ENCODE measurements at places on chromosomes 12 and 14.

DNA sequence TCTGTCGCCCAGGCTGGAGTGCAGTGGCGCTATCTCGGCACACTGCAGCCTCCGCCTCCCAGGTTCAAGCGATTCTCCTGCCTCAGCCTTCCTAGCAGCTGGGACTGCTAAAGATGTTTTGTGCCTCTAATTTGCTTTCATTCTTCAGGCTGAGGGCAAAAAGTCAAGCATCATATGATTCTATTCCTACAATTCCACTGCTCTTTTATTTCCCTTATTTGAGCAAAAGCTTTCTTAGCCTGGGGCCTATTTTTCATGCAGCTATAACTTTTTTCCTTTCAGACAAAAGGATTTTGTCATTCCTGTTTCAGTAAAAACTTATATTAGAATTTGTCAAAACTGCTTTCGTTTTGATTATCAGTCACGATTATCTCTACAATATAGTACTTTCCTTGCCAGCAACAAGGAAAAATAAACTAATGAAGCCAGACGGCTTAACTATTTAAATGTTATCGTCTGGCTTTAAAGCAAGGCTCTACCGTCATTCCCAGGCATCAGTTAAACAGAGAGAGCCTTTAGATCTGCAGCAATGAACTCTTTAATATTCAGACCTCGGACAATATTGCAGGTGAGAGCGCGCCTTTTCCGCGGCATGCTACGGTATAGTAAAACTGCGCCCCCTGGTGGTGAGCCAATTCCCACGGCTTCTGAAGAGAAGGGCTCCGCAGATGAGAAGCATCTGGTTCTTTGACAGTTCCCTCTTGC is 1.4 kb upstream of the SLC2A13 start:
- peak; percentile 95 for DNase-seq

DNA sequence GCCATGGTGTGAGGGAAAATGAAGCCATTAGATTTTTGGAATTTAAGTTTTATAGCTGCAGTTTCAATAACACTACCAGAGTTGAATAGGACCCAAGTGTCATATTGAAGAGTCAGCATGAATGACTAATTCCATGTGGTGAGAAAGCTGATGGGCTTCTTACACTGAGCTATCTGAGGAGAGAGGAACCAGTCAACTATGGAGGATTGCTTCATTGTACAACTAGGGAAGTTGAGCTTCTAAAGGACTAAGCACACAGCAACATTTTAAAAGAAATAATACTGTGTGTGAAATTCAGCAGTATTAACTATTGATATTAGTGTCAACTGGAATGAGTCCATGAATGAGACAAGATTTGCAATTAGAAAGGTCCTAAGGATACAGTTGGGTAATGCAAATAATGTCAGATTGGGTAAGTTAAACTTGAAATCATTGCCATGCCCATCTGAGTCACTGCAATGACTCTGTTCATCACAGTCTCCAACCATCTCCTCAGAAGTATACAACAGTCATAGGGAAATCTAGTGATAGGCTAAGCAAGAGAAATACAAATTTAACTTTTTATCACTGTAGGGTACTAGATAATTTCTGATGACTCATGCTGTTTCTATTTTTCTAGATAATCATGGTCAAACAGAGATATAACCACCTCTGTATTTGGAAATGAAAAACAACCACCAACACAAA is 394.2 kb downstream of the FSCB start:
- DNase-seq, result no peak

GRCh38 chr14:75832621-75833297 is 149.0 kb downstream of the TGFB3 start:
- peak; percentile 53 for DNase-seq

DNA sequence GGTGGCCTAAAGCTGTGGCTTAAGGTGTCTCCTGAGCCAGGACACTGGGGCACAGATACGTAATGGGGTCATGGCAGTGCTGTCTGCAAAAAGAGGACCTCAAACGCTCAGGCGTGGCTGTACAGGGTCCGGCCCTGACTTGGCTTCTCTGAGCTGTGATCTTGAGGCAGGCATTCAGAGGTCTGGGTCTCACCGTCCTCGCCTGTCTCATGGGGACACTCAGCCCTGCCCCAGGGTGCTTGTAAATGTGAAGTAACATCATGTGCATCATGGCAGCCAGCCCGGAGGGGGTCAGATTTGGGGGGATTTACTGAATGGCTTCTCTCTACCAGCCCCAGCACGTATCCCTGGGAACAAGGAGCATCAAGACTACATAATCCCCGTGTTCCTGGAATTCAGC is 28.8 kb downstream of the DIO3 start:
- DNase-seq, result no peak

DNA sequence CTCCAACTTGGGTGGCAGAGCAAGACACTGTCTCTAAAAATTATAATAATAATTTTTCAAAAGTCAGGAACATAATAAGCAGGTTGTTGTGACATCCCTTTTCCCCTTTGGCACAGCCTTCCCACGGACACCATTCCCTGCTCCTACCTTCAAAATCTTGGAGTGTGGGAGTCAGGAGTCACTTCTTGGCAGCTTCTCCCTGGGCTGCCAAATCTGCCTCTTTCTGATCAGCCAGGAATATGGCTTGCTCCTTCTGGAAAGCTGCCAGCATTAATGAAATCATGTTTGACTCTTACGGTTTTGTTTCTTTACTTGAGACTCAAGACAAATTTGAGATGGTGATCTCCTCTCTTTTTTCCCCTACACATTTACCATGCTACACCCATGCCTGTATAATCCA is 391.4 kb upstream of the SYT1 start:
- no peak for DNase-seq

DNA sequence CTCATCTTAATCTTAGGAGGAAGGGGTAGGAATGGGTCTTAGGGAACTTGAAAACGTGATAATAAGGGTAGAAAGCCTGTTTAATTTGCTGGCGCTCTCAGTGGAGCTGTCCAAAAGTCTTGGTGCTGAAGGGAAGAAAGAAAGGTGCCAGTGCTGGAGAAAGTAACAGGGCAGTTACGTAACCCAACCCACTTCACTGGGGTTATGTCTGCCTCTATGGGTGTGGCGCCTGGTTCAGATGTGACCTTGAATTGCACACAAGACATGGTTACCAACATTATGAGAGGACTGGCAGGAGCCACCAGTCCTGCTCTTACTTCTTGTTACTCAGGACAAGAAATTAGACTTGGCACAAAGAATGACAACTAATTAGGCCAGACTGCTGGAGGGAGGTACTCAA is 18.6 kb upstream of the GPATCH2L start:
- no peak for DNase-seq

DNA sequence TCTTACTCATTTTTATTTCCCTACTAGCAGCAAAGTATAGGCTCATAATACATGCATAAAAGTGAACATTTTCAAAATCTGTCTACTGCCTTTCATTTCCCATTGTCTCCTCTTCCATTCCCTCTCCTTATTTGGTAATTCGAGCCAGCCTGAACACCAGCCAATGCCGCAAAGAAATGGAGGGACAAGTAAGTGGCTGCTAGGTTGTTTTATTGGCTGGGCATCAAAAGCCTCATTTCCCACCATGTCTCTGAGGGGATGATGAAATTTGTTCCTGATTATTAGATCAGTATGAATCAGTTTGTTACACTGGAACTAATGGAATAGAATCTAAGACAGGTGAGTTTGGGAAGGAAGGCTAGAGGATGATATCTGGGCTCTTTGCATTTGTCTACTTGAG is 143.5 kb downstream of the KCNA5 start:
- no peak for DNase-seq

DNA sequence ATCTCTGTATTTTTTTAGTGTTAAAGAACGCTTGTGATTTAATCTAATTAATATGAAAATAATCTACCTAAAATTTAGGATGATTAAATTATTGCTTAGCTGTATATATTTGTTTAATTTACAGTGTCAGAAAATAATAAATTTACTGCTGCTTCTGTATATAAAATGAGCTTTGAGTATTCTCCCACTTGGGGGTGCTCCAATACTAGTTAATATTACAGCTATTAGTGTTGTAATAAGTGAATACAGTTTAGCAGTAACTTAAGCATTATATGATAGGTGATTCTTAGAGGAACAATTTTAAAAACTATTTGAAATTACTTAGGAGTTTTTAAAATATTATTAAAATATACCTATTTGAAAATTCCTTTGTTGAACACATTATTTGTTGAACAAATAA is 62.2 kb downstream of the PAPOLA start:
- DNase-seq, result no peak

- DNase-seq, result no peak
Observed at GRCh38 chr12:50157259-50157658, 9.9 kb downstream of the CERS5 start.

DNA sequence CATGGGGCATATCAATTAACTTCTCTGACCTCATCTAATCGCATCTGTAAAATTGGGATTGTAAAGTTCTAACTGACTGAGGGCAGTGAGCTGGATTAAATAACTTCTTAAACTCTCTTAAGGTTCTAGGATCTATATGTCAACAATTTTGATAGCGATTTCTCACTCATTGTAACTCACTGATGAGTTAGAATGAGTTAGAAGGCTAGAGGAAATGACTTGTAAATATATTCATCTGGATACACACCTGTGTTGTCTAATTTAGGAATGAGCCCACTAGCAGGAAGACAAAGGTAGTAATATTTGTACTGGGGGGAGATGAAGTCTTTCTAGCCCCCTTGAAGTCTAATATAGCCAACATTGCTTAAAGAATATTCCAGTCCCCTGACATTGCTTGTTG is 46.3 kb upstream of the CERS5 start:
- no peak for DNase-seq

DNA sequence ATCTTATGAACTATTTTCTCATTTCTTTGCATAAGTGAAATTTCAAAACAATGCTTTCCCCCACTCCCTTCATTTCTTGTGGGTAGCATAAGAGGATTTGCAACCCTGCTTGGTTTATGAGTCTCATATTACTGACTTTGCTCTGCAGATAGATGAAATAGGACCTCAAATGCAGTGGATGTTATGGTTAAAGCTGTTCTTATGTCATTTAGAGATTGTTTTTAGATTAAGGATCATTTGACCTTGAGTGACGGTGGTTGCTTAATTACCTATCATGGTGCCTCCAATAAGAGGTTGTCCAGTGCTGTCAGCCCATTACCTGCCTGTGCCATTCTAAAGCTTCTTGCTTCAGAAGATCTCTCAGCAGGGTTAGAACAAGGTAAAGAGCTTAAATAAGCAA is 351.4 kb upstream of the ATP2B1 start:
- no peak for DNase-seq

DNA sequence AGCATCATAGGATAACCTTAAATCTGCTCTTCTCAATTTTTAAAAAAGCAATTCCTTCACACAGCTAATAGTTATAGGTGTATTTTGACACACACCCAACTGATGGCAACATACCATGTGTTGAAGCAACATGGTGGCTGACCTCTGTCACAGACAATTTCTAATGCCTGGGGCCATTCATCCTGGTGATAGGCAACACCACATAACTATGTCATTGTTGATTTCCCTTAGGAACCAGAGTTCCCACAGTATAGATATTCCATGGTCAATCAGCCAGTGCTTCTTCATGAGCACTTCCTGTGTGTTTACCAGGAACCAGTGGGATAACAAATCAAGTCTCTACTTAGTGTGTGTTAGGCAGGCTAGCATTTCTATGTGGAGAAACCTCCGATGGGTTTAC is 88.3 kb downstream of the FIGNL2 start:
- DNase-seq, result no peak

GRCh38 chr12:14802247-14802646 is 1.0 kb downstream of the WBP11 start:
- no peak for DNase-seq

DNA sequence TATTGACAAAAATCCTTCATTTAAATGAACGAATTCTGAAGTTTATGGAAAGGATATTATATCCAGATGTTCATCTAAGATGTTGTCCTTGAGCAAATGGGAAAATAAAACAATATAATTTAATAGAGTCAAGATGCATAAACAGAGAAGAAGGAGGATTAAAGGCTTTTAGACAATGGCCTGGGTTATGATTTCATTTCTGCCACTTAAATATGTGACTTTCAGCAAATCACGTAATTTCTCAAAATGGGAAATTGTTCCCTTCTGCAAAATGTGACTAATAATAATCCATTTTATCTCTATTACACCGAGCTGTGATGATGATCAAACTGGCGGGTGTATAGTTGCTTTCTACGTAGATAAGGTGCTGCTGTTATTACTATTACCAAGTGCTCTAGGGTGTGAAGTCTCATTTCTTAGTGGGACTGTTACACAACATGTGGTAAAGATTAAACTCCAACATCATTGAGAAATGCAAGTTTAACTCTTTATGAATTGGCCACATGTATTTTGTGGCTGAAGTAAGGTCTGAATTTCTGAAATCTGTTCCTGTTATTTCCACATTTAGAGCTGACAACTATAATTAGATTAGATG is 157.0 kb downstream of the MYRFL start:
- DNase-seq, result no peak

DNA sequence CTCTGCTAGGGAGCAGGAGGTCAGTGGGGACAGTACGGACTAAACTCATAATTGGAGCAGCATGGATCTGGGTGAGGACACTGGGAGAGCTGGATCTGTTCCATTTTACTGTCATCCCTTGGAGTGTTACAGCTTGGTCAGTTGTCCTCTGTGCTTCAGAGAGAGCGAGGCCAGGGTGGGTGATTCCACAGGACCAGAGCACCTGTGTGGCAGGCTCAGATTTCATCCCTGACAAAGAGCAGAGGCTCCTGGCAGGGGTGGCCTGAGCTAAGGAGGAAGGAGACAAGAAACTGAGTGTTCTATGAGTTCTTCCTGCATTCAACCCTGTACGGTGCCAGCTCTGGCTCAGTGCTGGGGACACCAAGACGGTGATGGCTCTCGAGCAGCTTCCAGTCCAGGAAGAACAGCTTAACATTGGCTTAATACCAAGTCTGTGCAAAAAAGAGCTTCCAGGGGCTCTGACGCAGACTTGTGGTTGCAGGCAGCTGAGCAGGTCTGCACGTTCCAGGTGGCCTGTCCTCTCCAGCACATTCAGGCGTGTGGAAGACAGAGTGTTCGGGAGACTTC is 8.4 kb upstream of the PGF start:
- no peak for DNase-seq

DNA sequence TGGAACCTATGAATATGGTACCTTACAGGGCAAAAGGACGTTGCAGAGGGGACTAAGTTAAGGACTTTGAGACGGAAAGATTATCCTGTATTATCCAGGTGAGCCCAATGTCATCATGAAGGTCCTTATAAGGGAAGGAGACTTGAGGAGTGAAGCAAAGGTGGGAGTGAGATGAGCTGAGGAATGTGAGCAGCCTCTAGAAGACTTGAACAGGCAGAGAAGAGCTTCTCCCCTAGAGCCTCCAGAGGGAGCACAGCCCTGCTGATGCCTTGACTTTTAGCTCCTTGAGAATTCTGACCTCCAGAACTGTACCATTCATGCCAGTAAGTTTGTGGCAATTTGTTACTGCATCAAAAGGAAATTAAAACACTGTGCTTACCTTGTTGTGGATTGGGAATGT is 41.8 kb upstream of the DCD start:
- no peak for DNase-seq

GRCh38 chr14:97077253-97077653 is 280.1 kb downstream of the VRK1 start:
- no peak for DNase-seq

DNA sequence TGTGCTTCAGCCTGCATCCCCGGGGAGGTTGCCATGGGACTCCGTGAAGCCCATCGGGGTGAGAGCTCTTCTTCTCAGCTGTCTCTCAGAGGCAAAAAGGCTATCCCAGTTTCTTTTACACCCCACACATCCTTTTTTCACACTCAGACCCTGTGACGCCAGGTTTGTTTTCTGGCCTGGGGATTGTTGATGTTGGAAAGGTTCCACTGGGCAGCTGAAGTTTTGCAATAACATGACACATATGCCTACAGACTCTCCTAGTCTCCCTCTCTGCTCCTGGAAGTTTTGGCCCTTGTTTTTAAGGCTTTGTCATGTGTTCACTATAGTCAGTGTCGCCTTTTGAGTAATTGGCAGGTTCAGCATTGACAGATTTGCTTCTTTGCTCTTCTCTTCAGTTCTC is 118.6 kb downstream of the SMOC1 start:
- DNase-seq, result no peak
